Activated naive CD4-positive, alpha-beta T cell treated with Interleukin-2 at 50 U/mL for 16 hours (primary cell): ENCODE measurements at places on chromosomes 11 and 22.

GRCh38 chr11:2441171-2441570, 3.1 kb downstream of the TRPM5 start:
- DNase-seq, result no peak

DNA sequence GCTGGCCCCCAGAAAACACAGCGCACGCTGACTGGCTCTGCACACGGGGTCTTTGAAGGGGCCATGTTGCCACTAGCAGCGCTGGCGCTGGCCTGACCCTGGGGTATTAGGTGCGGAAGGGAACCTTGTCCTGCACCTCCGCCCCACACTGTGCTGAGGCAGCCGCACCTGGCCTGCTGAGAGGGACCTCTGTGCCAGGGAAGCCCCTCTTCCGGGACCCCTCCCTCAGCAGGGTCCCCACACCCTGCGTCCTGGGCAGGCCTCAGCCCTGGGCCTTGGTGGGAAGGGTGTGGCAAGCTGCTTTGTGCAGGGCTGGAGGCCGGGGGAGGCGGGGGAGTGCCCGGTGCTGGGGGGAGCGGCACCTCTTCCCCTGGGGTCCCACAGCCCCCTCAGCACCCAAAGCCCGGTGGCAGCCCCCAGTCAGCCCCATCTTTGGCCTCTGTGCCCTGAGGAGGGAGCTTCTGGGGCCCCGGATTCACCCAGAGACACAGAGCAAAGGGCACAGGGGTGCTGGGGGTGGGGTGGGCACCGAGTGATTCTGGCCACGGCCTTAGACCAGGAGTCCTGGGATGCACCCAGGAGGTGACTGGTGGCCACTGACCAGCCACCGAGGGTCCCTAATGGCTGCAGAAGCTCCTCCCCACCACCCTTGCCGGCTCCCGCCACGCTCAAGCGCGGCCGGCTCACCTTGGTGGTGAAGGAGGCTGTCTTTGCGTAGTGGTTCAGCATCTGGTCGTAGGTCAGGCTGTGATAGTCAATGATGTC, 11.4 kb downstream of the TTLL8 start:
- no peak for DNase-seq

DNA sequence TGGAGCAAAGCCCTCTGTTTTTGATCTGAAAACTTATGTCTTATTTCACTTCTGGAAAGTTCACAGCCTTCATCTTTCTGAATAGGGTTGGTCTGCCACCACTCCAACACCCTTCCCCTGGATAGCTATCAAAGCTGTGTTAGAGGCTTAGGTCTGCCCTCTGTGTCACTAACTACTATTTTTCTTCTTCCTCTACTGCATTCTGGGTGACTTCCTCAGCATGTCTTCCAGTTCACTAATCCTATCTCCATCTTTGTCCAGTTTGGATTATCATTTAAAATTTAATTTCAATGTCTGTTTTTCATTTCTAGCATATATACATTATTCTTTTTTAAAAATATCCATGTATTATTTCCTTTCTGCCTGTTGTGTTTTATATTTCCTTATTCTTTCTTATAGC, 84.6 kb downstream of the ZNRF3 start:
- no peak for DNase-seq

GRCh38 chr22:27873472-27873871, 45.6 kb downstream of the PITPNB start:
- no peak for DNase-seq

DNA sequence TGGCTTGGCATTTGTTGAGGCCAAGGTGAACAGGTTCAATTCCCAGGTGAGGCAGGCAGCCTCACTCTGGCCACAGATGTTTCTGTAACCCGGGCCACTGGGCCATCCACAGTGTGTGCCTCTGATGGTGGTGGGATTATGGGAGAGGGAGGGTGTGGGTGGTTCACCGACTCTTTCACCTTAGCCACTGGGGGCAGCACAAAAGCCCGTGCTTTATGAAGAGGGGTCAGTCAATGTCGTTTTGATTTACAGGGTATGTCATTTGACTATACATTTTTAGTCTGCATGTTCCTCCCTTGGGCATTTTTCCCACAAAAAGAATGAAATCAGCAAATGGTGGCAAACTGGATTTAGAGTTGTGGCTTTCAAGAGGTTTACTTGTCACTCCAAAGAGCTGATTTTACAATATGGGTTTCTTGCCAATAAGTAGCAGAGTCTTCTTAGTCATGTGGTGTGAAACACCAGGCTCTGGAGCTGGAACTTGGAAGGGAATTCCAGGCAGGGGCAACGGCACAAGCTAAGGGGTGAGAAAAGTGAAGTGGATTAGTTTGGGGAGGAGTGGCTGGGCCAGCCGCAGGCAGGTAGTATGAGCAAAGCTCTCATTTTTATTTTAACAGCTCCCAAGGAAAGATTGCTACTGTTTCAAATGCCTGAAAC, 217.8 kb upstream of the ZBED5 start:
- DNase-seq, result no peak

GRCh38 chr22:44729391-44730021, 22.9 kb upstream of the ARHGAP8 start:
- no peak for DNase-seq

DNA sequence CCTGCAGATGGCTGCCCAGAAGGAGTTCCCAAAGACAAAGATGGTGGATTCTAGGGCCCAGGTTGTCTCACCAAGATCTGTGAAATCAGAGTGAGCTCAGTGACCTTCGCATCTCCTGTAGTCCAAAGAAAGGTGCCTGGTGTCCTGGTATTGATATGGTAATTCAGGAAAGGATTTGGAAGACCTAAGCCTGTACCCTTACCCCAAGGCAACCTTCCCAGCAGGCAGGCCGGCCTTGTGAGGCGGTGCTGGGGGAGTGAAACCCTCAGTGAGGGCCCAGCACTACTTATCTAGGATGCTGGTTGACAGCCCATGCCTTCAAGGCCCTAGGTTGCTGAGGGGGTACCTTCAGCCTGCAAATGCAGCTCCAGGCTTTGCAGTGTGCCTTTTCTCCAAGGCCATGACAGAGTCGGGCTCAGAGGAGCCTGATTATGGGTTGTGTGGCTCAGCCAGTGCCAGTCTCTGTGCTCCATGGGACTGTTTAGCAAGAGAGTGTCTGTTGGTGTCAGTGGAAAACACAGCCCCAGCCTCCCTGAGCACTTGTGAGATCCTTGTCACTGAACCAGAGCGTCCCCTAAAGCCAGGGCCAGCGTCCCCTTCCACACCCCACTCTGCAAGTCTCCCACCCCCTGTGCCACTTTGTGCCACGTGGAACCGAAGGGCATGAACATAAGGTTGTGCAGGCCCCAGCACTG, 72.8 kb upstream of the MYOD1 start:
- no peak for DNase-seq

GRCh38 chr22:38120359-38121110, 10.1 kb upstream of the BAIAP2L2 start:
- no peak for DNase-seq

GRCh38 chr11:66465373-66466224, 1.1 kb upstream of the PELI3 start:
- no peak for DNase-seq
